B cell (primary cell): ENCODE measurements at places on chromosomes 5 and 9. TPM values are rescaled to one million over a fixed set of nuclear protein-coding genes. Genes with fewer than 3 reads are reported as not detected.

GRCh38 chr9:20508242-20508641 is 114.1 kb downstream of the MLLT3 start:
- peak; percentile 7 for DNase-seq

DNA sequence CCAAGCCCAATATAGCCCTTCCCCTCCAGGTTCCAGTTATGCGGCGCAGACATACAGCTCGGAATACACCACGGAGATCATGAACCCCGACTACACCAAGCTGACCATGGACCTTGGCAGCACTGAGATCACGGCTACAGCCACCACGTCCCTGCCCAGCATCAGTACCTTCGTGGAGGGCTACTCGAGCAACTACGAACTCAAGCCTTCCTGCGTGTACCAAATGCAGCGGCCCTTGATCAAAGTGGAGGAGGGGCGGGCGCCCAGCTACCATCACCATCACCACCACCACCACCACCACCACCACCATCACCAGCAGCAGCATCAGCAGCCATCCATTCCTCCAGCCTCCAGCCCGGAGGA is 6.3 kb downstream of the NR4A3 start:
- DNase-seq, result peak; percentile 46

- DNase-seq, result no peak
Measured at GRCh38 chr9:18861609-18862544, 171.1 kb downstream of the SAXO1 start.

GRCh38 chr5:157059891-157060290 is 975 bp upstream of the HAVCR1 start:
- DNase-seq, result no peak

DNA sequence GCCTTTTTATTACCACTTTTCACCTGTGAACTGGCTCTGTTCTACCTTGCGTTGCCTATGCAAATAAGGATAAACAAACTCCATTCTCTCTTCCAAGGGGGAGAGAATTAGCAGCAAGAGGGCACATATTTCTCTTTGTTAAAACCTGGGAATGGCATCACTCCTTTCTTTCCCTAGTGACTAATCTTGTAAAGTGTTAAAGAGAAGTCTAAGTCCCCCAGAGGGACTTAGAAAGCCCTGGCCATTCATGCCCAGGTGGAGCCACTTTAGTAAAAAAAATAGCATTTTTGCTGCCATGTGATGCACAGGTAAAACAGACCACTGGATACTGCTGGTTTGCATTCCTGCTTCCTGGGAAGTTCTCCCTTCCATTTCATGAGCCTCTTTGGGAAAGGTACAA is 148.4 kb downstream of the MAN2A1 start:
- DNase-seq, result no peak

Gene SLC4A9
- not detected in 2 replicates for total RNA-seq

DNA sequence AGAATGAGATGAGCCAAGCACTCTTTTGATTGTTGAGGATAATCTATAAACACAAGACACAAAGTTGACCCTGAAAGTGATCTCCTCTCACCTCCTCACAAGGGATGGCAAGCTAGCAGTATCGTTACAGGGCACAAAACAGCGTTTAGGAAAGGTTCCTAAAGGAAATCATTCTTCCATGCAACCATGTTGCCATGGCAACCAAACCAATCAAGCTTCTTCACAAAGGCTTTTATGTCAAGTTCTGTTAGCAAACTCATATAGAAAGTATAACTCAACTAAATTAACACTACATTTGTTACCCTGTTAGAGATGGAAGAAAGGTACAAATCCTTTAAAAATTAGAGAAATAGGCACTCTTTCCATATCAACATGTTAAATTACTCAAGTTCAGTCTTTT is 1016.8 kb upstream of the DMAC1 start:
- no peak for DNase-seq
